ENCODE measurements at places on chromosomes 6 and 20. TPM values are rescaled to one million over a fixed set of nuclear protein-coding genes. Genes with fewer than 3 reads are reported as not detected.
A peak's percentile ranks its signal among the peaks of the same experiment; 100 is the strongest.

DNA sequence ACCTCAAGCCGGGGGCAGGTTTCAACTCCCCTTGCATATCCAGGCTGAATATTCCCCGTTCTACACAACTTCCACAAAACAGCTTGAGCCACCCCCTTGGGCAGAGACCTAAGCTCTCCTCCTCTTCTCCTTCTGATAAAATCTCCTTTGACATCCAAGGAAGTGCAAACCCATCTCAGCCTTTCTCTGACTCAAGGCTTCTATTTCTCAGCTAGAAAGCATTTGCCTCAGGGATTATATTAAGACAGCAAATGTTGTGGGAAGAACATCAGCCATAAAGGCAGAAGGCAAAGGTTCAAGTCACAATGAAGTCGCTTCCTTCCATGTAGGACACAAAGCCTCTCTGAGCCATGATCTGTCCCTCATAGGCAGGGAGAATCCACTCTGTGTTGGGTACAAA, 386.6 kb upstream of the ARID1B start:
- no peak overlapping the region for H3K4me3 ChIP-seq
- H3K4me1 ChIP-seq, result no peaks in the 10 kb centered on the region
- no peak for DNase-seq
- H3K36me3 ChIP-seq, result no peaks in the 10 kb centered on the region

DNA sequence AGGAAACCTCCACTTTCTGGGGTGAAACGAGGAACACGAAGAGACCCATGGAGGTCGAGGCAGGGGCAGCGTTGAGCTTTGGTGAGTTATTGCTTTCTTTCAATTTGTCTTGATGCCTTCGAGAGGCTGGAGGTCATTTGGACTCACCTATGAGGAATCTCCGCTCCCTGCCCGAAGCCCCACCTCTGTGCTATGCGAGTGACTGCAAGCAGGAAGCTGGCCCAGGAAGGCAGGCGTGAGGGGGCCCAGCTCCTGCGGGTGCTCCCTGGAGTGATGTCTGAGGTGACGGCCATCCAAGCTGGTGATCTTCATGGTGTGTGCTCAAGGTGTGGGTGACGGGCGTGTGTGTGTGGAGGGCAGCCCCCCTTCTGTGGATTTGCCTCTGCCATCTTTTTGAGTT, 13.0 kb downstream of the PSMG4 start:
- peaks cover 7% of the 10 kb centered on the region for H3K36me3 ChIP-seq
- no peak overlapping the region for H3K4me3 ChIP-seq

DNA sequence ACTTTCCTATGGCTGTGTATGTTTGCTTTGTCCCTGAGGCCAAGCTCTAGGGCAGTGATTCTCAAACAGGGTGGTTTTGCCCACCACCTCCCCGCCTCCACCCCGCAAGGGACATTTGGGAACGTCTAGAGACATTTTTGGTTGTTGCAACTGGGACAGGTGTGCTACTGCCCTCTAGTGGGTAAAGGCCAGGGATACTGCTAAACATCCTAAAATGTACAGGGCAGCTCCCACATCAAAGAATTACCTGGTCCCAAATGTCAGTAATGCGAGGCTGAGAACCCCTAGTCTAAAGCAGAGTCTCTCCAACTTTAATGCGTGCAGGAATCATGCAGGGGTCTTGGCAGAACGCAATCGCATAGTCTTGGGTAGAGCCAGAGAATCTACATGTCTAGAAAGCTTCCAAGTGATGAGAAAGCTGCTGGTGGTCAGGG, 5.1 kb downstream of the KCNS1 start:
- DNase-seq, result peak; percentile 66
- peaks cover 5% of the 10 kb centered on the region for H3K4me1 ChIP-seq
- H3K27me3 ChIP-seq, result 0 out of 2 replicates have a peak, but pooled peaks cover 3% of the 10 kb centered on the region
- H3K36me3 ChIP-seq, result no peaks in the 10 kb centered on the region

DNA sequence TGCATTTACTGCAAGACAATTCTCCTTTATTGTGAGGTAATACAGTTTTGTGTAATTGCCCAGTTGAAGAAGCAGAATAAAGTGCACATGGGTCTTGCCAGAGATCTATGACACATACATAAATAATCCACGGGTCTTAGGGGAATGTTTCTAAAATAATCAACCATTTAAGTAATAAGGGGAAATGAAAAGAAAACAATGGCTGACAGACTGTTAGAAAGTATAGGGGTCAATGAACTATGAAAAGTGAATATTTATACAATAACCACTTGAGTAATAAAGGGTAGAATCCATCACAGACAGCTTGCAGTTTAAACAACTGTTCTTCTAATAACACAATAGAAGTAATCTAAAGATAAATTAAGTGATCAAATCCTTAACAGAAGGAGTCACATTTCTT, 477.2 kb downstream of the EYS start:
- H3K4me1 ChIP-seq, result no peaks in the 10 kb centered on the region
- no peak overlapping the region for H3K4me3 ChIP-seq
- DNase-seq, result no peak
- H3K27me3 ChIP-seq, result no peaks in the 10 kb centered on the region
- H3K27ac ChIP-seq, result no peak overlapping the region

GRCh38 chr6:41644297-41644879, 6.1 kb downstream of the MDFI start:
- H3K27me3 ChIP-seq, result peaks cover 35% of the 10 kb centered on the region
- H3K36me3 ChIP-seq, result no peaks in the 10 kb centered on the region
- no peaks in the 10 kb centered on the region for H3K4me1 ChIP-seq
- H3K4me3 ChIP-seq, result no peak overlapping the region

GRCh38 chr6:41593839-41594238, 44.4 kb upstream of the MDFI start:
- H3K4me1 ChIP-seq, result peaks cover 12% of the 10 kb centered on the region
- no peaks in the 10 kb centered on the region for H3K36me3 ChIP-seq
- H3K27me3 ChIP-seq, result no peaks in the 10 kb centered on the region
- no peak overlapping the region for H3K4me3 ChIP-seq
- H3K27ac ChIP-seq, result peak overlapping the region; percentile 31
- DNase-seq, result no peak

- no peaks in the 10 kb centered on the region for H3K4me1 ChIP-seq
- H3K27ac ChIP-seq, result no peak overlapping the region
- no peak overlapping the region for H3K4me3 ChIP-seq
- H3K36me3 ChIP-seq, result no peaks in the 10 kb centered on the region
Observed at GRCh38 chr6:62328607-62329006, 42.6 kb upstream of the KHDRBS2 start.

MYO6 gene
- total RNA-seq, result 10.9 TPM

ADGRG6 gene
- total RNA-seq, result 1.6 TPM

TSBP1 gene
- total RNA-seq, result not detected

KIFC1 gene
- total RNA-seq, result 14.5 TPM

GTSF1L gene
- not detected for total RNA-seq

CLDN20 gene
- total RNA-seq, result not detected

CDSN gene
- total RNA-seq, result not detected
